ENCODE measurements at places on chromosomes 13 and 19.
A peak's percentile ranks its signal among the peaks of the same experiment; 100 is the strongest.

GRCh38 chr19:49506575-49507105 lies 5.8 kb upstream of the FCGRT start:
- peak; percentile 84 for DNase-seq

GRCh38 chr19:35902870-35903475 lies 644 bp downstream of the HCST start:
- no peak for DNase-seq

- peak; percentile 58 for DNase-seq
Measured at GRCh38 chr13:107650081-107650701, 565.1 kb downstream of the LIG4 start.

- DNase-seq: no peak
Measured at GRCh38 chr19:5619946-5620345, 2.6 kb downstream of the SAFB2 start.

DNA sequence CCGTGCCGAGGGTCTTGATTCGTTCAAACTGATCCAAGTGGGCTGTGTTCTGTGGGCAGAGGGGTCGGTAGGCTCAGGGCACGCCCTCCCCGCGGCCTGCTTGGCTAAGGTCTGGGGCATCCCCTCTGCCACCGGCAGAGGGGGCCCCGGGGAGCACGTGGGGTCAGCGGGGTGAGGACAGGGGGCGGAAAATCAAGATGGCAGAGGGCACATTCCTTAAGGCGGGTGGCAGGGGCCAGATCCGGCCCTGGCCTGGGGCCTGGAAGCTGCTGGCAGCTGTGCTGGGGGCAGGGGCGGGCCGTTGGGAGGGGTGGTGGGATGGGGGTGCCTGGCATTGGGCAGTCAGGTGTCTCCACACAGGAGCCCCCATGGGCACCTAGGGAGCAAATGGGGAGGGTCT lies 10.7 kb downstream of the PRKACA start:
- DNase-seq: no peak

DNA sequence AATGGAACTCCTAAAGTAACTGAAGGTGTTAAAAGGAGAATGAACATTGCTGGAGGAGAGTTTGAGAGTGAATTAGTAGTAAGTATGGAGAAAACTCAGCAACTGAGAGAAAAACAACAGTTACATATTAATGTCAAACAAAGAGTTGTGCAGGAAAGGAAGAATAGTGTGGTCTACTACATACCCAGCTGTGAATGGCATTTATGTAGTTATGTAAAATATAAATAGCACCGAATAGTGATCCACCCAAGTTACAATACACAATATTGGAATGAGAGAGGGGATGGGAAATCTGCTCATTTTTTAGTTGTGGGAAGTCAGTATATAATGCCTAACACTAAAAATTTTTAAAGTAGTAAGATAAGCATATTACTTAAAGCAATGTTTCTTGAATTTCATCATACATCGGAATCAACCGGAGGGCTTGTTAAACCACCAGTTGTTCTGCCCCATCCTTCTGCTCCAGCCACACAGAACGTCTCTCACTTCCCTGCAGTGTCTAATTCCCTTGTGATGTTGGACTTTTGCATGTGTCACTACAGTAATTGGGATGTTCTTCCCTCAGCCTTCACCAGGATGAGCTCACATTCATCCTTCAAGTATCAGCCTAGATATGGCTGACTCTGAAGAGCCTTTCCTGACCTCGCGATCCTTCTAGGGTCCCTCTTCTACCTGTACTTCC lies 11.5 kb downstream of the CCDC70 start:
- no peak for DNase-seq

DNA sequence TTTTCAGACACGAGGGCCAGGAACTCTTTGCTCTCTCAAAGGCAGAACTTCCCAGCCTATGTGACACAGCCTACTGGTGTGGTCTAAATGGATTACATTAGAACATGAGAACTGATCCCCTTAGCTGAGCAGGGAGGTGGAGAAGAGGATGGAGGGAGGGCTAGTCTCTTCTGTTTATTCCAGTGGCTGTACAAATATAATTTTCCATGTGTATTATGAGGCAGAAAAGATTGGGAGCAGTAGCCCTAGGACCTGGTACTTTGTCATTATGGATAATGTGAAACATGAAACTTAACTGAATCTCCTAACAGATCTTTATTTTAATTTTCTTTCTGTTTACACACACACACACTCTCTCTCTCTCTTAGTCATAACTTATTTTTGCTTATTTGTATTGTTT lies 82.1 kb downstream of the WDFY2 start:
- DNase-seq: no peak

- DNase-seq: no peak
Measured at GRCh38 chr13:111270126-111270525, 50.3 kb upstream of the TEX29 start.

DNA sequence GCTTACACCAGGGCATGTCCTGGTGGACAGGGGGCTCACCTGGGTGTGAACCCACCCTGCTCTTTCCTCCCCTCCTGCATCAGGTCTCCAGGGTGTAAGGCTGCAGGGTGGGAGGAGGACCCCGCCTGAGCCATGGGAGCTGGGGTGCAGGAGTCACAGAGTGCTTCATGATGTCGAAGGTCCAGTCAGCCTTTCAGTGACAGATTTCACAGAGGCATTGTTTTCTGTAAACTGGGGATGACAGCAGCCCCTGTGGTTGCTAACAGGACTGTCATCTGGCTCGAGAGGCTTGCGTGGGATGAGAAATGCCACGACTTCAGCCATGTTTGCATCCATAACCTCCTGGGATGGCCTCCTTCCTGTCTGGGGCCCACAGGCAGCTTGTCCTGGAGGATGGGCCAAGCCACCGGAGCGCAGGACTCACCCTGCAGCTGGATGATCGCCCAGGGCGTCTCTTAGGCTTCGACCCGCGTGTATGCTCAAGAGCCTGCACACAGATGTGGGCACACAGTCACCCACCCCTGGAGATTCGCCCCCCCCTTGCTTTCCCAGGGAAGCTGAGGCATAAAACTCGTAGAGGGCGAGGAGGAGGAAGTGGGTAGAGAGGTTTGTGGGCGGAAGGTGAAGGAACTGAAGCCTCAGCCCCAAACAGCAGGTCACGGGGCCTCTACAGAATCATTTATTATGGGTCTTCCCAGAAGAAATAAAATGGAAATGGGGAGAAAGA lies 4.9 kb downstream of the NANOS3 start:
- DNase-seq: no peak

GRCh38 chr13:26914624-26915023 lies 154.0 kb upstream of the GPR12 start:
- DNase-seq: no peak

DNA sequence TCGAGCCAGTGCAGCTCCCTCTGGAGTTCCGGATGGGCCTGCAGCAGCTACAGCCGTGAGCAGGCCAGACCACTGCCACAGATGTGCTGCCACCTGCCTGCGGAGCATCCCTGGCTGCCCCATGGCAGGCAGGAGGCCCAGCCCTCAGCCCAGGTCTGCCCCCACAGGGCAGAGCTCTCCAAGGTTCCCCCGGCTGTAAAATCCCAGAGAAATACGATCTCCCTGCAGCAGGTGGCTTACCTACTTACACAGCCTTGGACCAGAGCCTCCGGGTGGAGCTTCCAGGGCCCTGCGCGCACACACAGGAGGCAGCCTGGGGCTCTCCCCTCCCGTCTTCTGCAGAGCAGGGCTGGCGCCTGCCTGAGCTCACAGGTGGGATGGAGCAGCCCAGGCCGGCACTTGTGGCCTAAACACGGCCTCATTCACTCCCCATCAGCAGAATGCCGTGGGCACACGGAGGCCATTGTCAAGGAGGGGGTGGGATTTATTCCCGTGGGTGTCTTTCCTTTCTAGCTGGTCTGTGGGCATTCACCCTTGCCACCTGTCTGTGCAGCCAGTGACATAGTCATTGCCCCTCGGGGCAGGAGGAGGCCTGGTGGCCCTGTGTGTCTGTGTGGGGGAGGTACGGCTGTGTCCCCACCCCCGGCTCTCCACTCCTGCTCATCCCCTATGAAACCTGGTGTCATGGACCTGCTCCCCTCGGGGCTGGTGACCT lies 118.0 kb downstream of the KDM4B start:
- no peak for DNase-seq

- DNase-seq: no peak
Measured at GRCh38 chr13:20772401-20773131, 1.2 kb downstream of the EEF1AKMT1 start.

- DNase-seq: no peak
Measured at GRCh38 chr13:49042476-49042875, 66.8 kb downstream of the FNDC3A start.

DNA sequence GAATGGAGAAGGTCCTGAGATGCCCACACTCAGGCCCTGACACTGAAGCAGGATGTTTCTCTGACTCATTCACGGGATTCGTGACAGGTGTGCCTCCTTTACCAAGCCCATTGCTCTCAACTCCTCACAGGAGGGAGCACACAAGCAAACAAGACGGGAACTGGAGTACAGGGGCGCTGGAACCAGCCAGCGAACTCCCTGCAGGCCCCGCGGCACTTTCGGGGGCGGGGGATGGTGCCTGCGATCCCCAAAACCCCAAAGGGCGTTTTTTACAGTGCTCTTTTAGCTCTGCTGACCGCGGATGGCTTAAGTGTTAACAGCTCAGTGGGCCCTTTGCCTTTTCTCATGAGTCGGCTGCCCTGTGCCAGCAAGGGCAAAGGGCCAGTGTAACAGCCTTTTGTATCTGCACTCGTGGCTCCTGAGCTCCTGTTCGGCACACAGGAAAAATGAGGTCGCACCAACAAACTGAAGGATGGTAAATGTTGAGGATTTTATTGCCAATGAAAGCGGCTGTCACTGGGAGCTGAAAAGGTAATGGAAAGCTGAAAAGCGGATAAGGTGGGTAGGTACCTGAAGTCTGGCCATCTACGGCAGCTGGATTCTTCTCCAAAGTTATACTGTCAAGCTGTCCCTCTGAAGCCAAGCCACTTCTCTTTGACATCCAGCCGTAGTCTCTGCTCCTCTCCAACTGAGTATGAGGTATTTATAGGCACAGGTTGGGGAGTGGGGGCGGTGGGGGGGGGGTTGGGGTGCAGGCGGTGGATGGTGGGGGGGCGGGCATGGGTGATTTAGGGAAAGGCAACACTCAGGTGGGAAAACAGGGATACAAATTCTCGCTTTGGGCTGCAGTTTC lies 65.0 kb upstream of the TRPC4 start:
- DNase-seq: no peak

DNA sequence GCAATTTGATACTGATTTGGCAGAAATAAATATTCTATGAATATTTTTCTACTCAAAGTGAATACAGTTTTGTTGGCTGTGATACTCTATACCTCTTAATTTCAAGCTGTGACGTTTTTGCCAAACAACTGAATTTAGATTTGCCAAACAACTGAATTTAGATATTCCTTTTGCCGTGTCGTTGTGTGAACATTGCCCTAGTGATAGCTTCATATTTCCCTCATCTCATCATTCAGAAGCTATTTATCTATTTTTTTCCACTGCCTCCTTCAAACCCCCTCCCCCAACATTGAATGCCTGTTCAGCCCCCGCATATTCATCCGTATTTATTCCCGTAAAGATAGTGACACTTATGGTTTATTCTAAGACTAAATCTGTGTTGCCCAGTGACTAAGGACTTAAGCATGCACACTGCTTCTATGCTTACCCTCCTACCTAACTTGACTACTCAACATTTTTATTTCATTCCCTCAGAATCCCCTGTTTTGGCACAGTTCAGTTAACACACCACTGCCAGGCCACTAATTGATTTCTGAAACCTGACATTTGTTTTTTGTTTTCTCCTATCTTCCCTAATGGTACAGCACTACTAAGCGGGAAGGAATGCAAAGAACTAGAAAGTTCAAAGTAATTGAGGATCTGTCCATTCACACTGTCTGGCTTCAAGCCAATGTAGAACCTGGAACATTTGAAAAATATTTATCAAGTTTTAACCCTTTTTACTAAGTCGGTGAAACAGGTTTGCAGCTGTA lies 2.8 kb upstream of the KLF5 start:
- DNase-seq: no peak

GRCh38 chr19:16141043-16141442 lies 2.4 kb upstream of the HSH2D start:
- peak; percentile 31 for DNase-seq

DNA sequence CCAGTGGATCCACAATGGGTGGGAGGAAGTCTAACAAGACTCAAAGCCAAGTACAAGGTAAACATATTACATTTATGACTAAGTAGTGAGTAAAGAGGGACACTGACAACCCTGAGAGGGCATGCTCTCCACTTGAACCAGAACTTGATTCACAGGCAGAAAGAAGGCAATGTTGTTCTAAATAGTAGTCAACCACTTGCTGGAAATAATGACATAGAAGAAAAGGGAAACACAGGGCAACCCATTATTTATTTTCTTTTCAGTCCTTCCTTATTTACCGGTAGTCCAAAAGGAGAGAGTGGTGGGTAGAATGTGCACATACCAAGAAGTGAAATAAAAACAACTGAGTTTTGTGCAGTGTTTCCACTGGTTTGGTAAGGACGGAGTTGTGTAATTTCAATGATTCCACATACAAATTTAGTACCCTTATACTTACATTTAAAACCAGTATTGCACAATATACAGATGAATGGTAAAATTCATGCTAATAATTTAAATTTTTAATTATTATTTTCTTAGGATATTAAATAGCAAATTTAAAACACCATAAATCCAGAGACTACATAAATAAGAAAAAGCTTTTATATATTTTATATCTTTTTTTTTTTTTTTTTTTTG lies 65.9 kb downstream of the ENOX1 start:
- no peak for DNase-seq

GRCh38 chr19:2650515-2650914 lies 52.0 kb downstream of the GNG7 start:
- no peak for DNase-seq

DNA sequence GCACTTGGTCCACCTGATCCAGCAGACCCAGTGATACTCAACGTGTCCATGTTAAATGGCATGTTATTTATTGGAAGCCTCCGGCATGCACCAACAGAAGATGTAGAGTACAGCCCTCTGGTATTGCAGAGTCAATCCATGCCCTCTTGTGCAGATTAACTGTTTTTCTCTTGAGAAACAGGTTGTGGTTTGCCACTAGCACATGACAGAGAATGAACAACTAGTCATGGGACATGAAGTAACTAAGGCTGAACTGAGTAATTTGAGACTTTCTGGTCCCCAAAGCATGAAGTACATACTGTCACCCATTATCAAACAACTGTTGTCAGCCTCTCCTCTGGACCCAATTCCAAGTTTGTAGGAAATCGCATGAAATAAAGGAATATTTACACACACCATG lies 3.2 kb downstream of the ZNF562 start:
- peak; percentile 51 for DNase-seq

DNA sequence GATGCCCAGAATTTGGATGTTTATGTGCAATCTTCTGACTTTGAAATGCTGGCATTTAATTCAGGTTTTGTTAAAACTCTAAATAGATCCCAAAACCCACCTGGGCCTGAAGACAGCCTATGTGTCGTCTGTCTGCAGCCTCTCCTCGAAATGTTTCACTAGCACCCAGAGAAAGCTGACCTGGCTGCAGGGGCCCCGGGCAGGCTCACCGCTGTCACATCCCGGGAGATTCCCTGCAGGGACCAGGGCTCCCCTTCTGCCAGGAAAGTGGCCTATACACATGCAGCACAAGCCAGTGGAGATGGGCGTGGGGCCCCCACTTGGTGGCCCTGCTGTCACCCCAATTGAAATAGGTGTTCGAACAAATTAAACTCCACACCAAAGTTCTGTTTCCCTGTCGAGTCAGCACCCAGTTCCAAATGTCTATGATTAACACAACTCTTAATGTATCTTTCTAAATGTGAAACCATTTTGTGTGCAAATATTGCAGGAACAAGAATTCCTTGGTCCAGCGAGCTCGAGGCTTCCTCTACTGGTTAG lies 145.8 kb upstream of the ZNF507 start:
- DNase-seq: no peak

- no peak for DNase-seq
Measured at GRCh38 chr13:36778083-36778671, 40.8 kb upstream of the RFXAP start.
